Breast epithelium (tissue), 4 donors: ENCODE measurements at places on chromosomes 4 and X. TPM values are rescaled to one million over a fixed set of nuclear protein-coding genes. Genes with fewer than 3 reads are reported as not detected.

The GAGE12F gene
- total RNA-seq: not detected

The TMSB15C gene
- total RNA-seq: 6.2 TPM

The HELT gene
- total RNA-seq: not detected

The USP27X gene
- 2.2 TPM for total RNA-seq

The GPR82 gene
- total RNA-seq: 0.16 TPM

The PDE6B gene
- 2.7 TPM for total RNA-seq

The FMR1NB gene
- not detected for total RNA-seq

The HSFX2 gene
- not detected for total RNA-seq

The CCDC160 gene
- total RNA-seq: 2.0 TPM

The USP17L21 gene
- not detected for total RNA-seq

The PPP1R2C gene
- not detected for total RNA-seq

The IL9R gene
- total RNA-seq: 0.16 TPM

- DNase-seq: no peak
These were observed 1.5 kb downstream of the NHSL2 start for GRCh38 chrX:71912156-71912555.

- no peak for DNase-seq
These were observed 8.2 kb downstream of the TNIP3 start for GRCh38 chr4:121155893-121156292.

DNA sequence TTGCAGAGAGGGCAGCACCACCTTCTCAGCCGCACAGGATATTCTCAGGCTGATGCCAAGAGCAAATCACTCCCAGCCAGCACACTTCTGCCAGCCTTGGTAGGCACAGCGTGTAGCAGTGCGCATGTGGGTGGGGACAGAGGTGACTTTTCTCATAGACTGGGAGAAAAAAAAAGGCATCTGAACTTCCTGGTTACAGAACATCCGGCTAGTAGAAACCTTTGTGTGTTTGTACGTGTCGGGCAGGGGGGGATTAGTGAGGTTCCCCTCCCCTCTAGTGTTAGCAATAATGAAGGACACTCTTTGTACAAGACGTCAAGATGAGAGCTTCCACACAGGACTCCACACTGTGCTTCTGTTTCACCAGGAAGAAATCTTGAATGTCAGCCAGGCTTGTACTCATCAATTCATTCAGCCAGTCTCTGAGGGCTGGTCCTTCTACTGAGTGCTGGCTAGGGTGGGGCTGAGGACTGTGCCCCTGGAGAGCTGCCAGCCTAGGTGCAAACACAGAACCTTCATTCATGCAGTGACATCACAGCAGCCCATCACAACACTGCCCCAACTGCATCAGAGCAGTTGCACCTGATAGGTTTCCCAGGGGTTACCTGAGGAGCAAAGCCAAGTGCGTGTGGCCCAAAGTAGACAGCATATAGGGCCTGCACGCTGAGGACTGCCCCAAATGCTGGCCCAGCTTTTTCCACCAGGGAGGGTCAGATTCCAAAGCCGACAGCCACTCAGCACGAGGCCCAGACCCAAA, 34.7 kb downstream of the SLC25A5 start:
- DNase-seq: peak; percentile 64

DNA sequence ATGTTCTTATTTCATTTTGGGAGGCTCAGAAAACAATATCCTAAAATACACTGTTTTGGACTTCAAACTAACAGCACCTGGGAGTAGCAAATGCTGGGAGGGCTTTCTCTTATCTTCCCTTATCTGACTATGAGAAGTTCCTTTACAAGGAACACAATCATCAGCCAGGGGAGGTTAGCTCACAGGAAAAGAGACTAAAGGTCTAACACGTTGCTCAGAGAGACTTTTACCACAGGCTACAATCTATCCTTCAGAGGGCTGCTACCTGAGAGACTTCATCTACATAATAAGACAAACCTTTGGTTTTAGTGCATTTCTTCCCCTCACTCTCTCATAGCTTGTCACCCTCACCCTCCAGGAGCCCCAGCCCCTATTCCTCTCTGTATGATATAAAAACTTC, 35.8 kb downstream of the MEPE start:
- no peak for DNase-seq

DNA sequence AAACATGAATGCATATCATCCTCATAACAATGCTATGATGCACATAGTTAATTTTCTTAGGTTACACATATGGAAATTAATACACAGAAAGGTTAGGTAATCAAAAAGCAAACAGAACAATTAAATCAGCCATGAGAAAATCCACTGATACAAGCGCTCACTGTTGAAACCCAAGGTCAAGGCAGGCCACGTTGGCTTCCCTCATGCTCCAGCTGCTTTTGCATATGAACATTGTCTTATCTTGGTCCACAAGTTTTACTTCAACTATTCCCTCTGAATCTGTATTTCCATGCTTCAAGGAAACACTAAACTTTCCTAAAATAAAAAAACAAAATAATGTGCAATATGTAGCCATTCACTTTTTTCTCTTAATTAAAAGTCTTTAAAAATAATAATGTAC, 34.5 kb upstream of the PLA2G12A start:
- no peak for DNase-seq

- no peak for DNase-seq
These were observed 187.1 kb downstream of the MGST2 start for GRCh38 chr4:139852612-139853269.

GRCh38 chr4:51894059-51894645, 51.2 kb downstream of the DCUN1D4 start:
- no peak for DNase-seq

- peak; percentile 25 for DNase-seq
These were observed 191.7 kb downstream of the CRLF2 start for GRCh38 chrX:1020634-1021166.

- peak; percentile 35 for DNase-seq
These were observed 31.8 kb upstream of the ERVMER34-1 start for GRCh38 chr4:52783069-52783468.

- peak; percentile 82 for DNase-seq
These were observed 39.6 kb downstream of the CLCN3 start for GRCh38 chr4:169659716-169660670.

DNA sequence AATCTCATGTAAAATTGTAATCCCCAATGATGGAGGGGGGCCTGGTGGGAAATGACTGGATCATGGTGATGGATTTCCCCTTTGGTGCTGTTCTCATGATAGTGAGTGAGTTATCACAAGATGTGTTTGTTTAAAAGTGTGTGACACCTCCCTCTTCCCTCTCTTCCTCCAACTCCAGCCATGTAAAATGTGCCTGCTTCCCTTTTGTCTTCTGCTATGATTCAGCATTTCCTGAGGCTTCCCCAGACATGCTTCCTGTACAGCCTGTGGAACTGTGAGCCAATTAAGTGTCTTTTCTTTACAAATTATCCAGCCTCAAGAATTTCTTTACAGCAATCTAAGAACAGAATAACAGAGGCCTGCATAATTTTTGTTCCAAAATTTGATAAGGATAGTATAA, 85.2 kb downstream of the ANAPC10 start:
- DNase-seq: no peak

- DNase-seq: no peak
These were observed 55.9 kb downstream of the RBM47 start for GRCh38 chr4:40573593-40574311.

DNA sequence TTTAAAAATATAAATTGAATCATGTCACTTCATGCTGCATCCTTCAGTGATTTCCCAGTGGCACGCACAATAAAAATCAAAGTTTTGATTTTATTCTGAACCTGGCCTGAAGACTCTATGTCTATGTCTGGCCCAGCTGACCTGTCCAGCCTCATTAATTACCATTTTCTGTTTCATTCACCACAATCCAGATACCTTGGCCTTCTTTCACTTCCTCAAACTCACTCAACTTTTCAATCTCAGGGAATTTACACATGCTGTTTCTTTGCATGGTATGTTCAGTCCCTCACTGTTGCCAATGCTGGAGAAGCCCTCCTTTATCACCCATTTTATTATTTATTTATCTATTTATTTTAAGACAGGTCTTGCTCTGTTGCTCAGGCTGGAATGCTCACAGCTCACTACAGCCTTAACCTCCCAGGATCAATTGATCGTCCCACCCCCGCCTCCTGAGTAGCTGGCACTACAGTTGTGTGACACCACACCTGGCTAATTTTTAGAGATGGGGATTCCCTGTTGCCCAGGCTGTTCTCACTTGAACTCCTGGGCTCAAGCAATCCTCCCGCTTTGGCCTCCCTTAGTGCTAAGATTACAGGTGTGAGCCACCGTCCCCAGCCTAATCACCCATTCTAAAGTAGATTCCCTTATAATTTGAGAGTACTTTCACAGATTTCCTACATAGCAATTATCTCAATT, 43.1 kb downstream of the ZGRF1 start:
- no peak for DNase-seq

- no peak for DNase-seq
These were observed at the start of gene TAF7L for GRCh38 chrX:101290957-101291603. TAF7L (minus strand) TSS chrX:101291334; CDS start chrX:101287543, 3,791 bp downstream.

GRCh38 chrX:68072041-68072440, 361.3 kb downstream of the OPHN1 start:
- no peak for DNase-seq

- no peak for DNase-seq
These were observed 169.4 kb downstream of the MAD2L1 start for GRCh38 chr4:119897260-119897659.

GRCh38 chr4:105186701-105187161, 40.1 kb downstream of the TET2 start:
- DNase-seq: no peak
